ENCODE measurements at places on chromosomes 7 and 10.
A peak's percentile ranks its signal among the peaks of the same experiment; 100 is the strongest.

DNA sequence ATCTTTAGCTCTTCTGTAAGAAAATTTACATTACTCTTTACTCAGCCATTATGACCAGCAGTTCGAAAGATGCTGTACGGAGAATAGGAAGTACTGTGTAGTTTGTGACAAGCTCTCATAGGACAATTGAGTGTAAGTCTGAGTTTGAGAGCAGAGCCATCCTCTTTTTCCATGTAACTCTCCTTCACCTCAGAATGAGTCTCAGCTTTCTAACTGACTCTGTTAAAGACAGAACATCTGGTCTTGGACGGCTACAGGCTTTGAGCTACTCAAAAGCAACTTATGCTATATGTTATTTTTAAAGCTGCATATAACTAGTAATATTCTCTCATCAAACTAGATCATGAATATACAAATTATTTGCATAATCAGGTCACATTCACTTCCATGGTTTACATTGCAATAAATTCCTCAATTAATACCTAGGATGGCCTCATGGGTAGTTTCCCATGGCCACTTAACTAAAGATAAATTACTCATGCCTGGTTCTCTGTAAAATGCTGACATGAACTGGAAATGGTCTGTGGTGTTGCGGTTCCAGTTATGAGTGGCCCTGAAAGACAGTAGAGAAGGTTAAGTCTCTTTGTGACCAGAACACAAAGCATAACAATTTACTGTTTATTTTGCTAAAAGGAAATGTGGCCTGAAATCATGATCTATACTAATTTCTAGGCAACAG lies 358.7 kb downstream of the PHF14 start:
- DNase-seq: no peak

- DNase-seq: no peak
Measured at GRCh38 chr10:45582386-45582781, 90.2 kb downstream of the ZFAND4 start.

DNA sequence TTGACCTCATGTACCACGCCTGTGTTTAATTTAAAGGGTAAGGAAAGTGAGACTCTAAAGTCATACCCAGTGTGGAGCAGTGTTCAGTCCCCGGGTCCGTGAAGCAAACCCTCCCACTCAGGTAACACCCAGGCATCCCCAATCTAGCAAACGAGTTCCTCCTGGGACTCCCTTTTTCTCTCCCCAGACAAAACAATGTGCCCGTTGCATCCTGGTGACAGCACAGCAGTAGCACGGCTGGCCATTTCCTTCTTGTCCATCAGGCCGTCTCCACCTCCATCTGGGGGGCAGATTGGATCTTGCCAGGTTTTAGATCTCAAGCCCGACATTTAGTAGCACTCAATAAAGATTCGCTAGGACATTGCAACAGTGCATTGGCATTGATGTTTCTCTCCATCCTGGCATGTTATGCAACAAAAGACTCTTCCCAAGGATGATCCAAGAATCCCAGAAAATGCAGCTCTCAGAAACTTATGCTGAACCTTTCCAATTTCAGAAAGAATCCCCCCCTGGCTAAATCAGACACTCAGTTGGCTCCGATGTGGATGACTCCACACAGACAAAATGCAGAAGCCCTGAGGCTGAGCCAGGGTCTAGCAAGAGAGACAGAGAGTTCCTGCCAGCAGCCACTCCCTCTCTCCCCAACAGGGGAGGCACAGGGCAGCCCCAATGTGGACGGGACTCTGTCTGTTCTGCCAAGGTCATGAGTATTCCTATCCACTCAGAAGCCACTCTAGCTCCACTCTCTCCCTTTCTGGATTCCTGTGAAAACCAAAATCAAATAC lies 274.5 kb upstream of the MGMT start:
- no peak for DNase-seq

- no peak for DNase-seq
Measured at GRCh38 chr10:71667387-71667752, 52.2 kb downstream of the C10orf105 start.

DNA sequence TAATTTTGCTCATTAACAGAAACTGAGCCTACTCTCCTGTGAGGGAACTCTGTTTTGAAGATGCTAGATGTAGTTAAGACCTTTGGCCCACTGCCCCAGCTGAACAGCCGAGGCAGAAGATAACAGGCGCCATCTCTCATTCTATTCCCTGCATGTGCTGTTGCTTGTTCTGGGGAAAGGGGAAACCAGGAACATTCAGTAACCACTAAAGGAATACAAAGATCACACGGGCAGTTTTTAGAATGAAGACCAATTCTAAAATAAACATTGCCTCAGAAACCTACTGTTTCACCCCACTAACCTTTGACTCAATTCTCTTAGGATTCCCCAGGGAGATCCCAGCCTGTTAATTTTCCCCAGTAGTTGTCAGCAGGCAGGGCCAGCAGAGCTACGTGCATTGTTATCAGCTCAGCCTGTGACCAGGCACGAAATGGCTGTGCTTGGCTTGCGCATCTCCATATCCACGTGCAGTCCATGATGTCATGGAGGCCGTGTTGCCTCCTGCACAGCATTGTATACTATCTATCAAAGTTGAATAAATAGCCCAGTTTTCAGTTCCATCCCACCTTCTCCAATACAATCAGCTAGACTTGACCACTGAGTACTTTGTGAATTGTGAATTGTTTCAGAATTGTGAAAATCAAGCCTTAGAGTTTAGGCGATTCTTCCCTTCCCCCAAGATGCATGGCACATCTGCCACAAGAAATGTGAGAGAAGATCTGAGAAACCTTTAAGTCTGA lies 36.0 kb downstream of the ANK3 start:
- no peak for DNase-seq

DNA sequence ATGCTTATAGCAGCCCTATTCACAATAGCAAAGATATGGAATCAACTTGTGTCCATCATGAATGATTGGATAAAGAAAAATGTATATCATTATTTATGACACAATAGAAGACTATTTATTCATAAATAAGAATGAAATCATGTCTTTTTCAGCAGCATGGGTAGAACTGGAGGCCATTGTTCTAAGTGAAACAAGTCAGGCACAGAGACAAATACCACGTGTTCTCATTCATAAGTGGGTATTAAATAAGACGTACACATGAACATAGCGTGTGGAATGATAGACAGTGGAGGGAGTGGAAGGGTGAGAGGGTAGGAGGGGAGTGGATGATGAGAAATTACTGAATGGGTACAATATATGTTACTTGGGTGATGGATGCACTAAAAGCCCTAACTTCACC lies 762.4 kb downstream of the REEP3 start:
- no peak for DNase-seq

DNA sequence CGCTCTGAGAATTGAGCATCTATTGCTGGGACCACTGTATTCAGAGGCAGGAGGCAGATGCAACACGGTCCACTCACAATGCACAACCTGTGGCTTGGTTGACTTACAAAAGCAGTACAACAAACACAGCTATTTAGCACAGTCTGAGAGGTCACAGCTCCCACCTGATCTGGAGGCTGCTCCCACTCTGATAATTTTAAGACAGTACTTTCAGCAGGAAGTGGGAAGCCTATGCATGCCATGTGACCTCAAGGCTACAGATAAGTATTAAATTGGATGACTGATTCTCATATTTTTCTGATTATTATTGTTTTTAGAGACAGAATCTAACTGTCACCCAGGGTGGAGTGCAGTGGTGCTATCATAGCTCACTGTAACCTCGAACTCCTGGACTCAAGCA lies 659.3 kb downstream of the PARD3 start:
- no peak for DNase-seq

DNA sequence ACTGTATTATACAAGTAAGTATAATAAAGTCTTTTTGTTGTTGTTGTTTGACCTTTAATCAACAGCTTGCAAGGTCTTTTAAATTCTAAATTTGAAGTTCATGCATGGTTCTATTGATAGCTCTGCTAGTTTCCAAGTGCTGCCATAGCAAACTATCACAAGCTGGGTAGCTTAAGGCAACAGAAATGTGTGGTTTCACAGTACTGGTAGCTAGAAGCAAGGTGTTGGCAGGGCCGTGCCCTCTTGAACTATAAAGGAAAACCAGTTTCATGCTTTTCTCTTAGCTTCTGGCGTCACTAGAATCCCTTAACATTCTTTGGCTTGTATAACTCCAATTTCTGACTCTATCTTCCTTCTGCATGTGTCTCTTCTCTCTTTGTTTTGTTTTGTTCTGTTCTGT lies 1021.9 kb upstream of the AUTS2 start:
- DNase-seq: no peak

GRCh38 chr10:132130286-132131265 lies 56.2 kb upstream of the DPYSL4 start:
- no peak for DNase-seq

DNA sequence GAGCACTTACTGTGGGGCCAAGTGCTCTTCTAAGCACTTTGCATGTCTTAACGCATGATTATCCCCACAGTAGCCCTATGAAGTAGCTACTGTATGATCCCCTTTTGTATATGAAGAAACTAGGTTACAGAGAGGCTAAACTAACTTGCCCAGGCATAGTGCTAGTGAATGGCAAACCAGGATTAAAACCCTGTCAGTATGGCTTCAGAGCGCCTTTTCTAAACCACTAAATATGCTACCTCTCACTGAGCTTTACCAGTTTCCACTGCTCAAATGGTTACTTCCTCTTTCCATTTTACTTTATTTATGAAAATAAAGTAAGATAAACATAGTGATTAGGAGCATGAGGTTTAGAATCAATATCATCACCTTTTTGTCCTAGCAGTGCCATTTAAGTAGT lies 73.6 kb downstream of the PODXL start:
- DNase-seq: no peak

DNA sequence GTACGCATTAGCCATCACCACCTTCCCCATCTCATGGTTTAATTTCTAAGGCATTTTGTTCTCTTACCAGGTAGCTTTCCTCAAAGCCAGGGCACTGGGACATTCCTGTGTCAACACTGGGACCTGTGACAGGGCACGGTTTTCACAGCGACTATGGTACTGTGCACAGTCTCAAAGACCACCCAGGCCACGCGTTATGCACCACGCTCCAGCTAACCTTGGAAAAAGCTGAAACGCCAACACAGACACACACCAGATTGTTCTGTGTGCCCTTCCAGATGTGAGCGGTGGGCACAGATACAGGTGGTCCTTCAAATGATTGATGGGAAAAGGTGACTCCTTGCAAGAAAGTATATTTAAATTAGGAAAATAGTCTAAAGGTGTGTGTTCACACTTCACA lies 337.3 kb downstream of the WDR37 start:
- DNase-seq: no peak

- no peak for DNase-seq
Measured at GRCh38 chr10:46092524-46093081, 46.5 kb upstream of the MSMB start.

- peak; percentile 24 for DNase-seq
Measured at GRCh38 chr10:65571011-65571570, 1354.7 kb upstream of the LRRTM3 start.

DNA sequence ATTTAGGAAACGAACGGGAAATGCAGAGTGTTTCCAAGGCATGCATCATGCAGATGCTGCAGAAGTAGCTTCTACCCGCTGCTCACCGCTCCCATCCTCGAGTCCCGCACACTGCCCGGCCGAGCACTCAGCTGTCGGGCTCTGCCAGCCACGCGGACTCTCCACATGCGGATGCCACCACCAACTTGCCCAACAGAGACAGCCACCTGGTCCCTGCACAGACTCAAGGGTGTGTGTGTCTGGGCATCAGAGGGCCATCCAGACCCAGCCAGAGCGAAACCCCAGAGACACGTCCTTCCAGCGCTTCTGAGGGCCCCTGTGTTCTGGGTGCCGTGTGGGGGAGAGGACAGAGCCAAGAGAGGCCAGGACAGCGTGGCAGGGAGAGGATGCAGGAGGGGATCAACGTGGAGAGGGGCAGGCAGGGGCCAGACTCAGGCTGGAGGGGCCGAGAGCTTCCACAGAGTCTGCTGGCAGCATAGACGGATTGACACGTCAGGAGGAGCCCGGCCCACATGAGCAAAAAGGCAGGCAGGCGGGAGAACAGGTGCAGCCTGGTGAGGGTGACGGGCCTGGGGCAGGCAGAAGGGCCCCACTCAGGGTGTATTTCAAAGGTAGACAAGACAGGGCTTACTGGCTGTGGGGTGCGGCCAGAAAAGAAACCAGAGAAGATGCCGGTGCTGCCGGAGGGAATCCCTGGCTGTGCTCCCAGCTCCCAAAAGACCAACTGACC lies 18.3 kb downstream of the GPER1 start:
- DNase-seq: no peak

- no peak for DNase-seq
Measured at GRCh38 chr7:47638679-47639315, 56.9 kb upstream of the TNS3 start.

- DNase-seq: no peak
Measured at GRCh38 chr10:120940299-120940900, 89.2 kb downstream of the WDR11 start.

DNA sequence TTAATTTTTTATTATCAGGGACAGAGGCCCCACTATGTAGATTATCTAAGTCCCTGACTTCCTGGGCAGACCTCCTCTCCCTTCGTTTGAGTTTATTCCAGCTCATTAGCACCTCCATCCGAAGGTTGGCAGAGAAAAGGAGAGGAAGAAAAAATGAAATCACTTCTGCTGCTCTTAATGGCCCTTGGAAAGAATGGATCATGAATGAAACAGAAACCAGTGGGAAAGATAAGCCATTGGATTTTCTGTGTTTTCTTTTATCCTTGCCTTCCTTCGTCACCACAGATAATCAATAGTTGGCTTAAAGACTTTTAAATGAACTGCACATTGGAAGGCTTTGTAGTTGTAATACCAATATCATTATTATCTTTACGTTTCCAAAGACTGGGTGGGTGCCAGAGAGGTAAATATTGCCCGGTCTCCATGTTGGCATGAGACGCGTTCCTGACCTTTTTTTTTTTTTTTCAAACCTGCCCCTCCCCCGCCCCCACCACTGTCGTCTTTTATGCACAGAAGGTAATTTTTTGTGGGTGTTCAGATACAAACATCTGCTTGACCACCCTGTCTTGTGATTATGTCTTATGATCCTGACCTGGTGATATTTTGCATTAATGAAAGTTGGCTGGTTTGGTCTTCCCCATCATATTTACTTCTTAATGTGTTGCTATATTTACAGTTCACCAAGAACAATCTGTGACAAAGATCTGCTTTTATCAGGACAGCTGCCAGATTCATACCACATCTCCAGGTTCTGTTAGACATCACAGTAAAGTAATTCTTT lies 116.8 kb downstream of the ARID5B start:
- DNase-seq: no peak

- DNase-seq: no peak
Measured at GRCh38 chr7:82156893-82157292, 286.7 kb downstream of the CACNA2D1 start.

DNA sequence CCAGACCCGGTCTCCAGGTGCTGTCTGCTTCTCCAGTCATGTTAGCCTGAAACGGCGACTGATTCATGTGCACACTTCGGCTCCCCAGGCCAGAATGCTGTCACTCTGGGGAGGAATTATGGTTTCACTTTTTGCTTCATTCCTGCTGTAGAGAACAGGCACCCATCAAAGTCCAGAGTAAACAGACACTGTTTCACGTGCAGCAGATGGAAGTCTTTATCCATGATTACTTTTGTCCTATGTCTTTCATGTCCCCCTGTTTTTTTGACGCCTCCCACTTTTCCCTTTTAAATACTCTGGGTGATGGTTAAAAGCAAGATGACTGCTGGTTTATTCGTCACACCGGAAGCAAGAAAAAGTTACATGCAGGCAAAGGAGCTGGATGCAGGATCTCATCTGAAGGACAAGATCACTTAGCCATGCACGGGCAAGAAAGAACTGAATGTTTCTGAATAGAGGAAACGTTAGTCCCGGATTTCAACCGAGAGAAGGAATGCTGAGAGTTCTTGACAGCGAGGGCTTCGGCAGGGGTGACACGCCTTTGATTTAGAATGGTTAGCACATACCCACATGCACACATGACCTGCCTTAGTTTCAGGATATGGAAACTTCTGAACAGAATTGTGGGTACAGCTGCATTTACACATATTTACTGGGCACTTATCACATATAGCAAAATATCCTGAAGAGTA lies 250.0 kb upstream of the KLF6 start:
- DNase-seq: no peak

Measured in NCI-H460 (cell line).